ENCODE measurements at places on chromosomes 3 and 15. TPM values are rescaled to one million over a fixed set of nuclear protein-coding genes. Genes with fewer than 3 reads are reported as not detected.

DNA sequence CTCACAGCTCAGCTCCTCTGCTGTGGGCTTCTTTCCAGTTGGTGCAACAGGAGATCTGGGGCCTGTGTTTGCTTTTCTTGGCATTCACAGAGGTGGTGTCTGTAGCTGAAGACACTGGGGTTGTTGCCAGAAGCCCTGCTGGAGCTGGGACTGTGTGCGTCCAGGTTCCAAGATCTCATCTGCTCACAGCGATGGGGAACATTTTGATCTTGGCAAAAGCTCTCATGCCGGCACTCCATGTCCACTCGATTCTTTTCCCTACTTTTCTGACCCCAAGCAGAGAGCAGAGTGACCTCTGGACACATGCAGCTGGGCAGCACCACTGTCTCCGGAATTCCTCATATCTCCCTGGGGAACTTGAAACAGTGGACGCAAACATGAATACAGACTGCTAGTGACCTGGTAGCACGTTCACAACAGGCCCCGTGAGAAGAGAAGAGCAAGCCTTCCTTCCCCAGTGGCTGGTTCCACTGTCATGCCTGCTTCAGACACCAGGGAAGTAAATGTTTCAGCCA lies 36.1 kb upstream of the MECOM start:
- peak; percentile 51 for DNase-seq

Gene SLCO2A1
- total RNA-seq: 2.2 TPM

DNA sequence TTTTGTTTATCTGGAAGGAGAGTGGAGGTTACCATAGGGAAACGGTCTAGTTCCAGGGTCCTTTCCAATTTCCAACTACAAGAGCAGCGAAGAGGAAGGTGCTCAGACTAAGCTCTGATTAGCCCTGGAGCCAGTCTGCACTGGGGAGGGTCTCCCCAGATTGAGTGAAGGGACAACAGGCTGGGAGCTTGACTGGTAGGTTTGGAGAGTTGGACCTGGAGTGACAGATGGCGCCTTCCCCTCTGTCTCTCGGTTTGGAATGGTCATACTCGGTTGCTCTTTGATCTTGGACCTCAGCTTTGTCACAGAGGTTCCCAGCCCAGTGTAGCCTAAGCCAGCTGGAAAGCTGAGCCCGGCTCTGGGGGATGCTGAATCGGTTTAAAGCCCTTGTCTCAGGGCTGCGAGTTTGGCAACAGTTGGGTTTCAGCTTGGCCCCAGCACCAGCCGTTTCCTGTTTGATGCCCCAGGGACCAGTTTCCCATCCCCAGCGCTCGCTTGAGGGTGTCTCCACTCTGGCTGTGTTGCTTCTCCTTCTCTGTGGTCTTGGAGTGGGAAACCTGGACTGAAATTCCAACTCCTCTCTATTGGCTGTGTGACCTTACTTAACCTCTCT lies 53.1 kb upstream of the ULK4 start:
- DNase-seq: no peak

- DNase-seq: no peak
These were observed 6.3 kb upstream of the ZXDC start for GRCh38 chr3:126481808-126482502.

GRCh38 chr15:64216730-64217428 lies 54.1 kb upstream of the PPIB start:
- no peak for DNase-seq

Gene IL5RA
- not detected for total RNA-seq

Gene RARRES1
- 3.2 TPM for total RNA-seq

Gene ACAP2
- total RNA-seq: 46.0 TPM

GRCh38 chr15:93881310-93881709 lies 350.1 kb upstream of the MCTP2 start:
- no peak for DNase-seq

Gene CPA3
- total RNA-seq: not detected

Gene EEF1AKMT4
- 7.2 TPM for total RNA-seq

Gene CYP8B1
- not detected for total RNA-seq

DNA sequence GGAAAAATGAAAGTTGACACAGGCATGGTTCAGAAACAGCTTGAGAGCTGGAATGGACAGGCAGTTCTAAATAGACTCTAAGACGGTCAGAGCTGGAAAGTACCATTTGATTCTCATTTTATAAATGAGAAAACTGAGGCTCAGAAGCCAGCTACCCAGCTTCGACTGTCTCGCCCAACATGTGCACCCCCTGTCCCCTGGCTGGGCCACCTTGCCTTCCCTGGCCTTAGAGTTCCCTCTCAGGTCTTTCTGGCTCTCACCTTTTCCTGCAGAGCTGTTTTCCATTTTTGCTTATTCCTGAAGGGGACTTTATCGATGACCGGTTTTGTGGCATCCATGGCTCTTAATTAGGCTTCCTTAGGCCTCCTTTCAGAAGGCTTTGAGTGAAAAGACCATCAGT lies 17.3 kb upstream of the DOCK3 start:
- no peak for DNase-seq

Gene SEMA7A
- total RNA-seq: 26.7 TPM

- no peak for DNase-seq
These were observed 350.5 kb upstream of the TBL1XR1 start for GRCh38 chr3:177547711-177548350.

DNA sequence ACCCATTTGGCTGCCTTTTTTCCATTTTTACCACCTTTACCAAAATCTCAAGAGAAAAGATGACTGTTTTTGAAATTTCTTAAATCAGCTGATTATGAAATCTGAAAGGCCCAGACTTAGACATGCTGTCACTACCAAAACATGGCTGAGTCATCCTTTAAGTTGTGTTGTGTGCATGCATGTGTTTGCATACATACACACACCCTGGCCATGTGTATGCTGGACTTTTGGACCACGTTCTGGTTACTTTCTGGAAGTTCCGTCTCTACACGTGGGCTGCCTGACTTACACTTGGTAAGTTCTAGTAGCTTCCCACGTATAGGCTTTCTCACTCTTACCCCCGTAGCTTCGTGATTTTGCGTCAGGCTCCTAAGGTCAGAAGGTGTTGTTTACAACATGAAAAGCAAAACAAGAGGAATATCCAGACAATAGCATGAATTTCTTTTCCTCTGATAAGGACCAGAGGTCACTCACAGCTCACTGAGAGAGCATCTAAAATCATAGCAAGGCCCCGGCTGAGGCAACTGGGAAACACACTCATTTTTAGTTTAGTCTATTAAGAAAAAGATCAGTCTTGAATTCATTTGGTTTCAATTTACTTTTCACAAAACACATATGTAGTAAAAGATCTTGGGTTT lies 62.4 kb downstream of the COL8A1 start:
- peak; percentile 81 for DNase-seq

Gene PARP15
- total RNA-seq: 0.22 TPM

Gene SLC2A2
- total RNA-seq: not detected

Gene TEX55
- total RNA-seq: not detected

GRCh38 chr3:45165497-45166283 lies 19.5 kb upstream of the CDCP1 start:
- DNase-seq: no peak

- DNase-seq: no peak
These were observed 507.0 kb upstream of the TPRG1 start for GRCh38 chr3:188664795-188665194.

Gene WHAMM
- 8.3 TPM for total RNA-seq

GRCh38 chr3:176967522-176967921 lies 229.8 kb downstream of the TBL1XR1 start:
- DNase-seq: peak; percentile 75

Gene TUSC2
- total RNA-seq: 41.4 TPM

DNA sequence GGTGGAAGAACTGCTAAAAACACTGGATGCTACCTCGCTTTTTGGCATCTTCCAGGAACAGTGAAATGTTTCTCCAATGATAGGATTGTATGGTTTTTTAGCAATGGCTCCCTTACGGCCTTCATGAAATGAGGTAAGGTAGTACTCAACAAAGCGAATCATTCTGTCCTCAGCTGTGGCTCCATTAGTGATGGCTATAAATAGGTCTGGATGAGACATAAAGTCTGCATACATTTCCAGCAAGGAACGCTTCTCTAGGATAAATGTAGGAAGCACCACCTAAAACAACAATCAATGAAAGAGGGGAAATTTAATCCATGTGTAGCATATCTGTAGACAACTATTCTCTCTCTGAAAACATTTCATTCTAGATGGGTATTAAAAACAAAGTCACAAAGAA lies 32.4 kb upstream of the SNX4 start:
- no peak for DNase-seq

DNA sequence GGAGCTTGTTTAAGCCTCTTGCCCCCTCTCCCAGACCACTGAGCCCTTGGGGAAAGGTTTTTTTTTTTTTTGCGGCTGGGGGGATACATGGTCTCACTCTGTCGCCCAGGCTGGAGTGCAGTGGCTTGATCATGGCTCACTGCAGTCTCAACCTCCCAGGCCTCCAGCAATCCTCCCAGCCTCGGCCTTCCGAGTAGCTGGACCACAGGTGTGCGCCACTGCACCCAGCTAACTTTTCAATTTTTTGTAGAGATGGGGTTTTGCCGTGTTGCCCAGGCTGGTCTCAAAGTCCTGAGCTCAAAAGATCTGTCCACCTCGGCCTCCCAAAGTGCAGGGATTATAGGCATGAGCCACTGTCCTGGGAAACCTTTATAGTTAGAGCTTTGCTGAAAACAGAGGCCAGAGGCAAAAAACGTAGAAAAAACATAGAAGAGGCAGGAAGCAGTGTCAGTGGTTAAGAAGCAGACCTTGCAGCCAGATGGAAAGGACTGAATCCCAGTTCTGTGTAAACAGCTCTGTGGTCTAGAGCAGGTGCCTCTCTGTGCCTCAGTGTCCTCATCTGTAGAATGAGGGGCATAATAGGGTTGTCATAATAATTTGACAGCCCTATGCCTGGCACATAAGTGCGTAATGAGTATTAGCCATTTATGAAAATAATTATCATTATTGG lies 33.1 kb downstream of the CMTM7 start:
- no peak for DNase-seq

Data from astrocyte (in vitro differentiated cells and primary cell).